BJ (cell line): ENCODE measurements at places on chromosomes 1 and 21.

GRCh38 chr1:229803626-229804217, 177.7 kb downstream of the URB2 start:
- no peak for DNase-seq

DNA sequence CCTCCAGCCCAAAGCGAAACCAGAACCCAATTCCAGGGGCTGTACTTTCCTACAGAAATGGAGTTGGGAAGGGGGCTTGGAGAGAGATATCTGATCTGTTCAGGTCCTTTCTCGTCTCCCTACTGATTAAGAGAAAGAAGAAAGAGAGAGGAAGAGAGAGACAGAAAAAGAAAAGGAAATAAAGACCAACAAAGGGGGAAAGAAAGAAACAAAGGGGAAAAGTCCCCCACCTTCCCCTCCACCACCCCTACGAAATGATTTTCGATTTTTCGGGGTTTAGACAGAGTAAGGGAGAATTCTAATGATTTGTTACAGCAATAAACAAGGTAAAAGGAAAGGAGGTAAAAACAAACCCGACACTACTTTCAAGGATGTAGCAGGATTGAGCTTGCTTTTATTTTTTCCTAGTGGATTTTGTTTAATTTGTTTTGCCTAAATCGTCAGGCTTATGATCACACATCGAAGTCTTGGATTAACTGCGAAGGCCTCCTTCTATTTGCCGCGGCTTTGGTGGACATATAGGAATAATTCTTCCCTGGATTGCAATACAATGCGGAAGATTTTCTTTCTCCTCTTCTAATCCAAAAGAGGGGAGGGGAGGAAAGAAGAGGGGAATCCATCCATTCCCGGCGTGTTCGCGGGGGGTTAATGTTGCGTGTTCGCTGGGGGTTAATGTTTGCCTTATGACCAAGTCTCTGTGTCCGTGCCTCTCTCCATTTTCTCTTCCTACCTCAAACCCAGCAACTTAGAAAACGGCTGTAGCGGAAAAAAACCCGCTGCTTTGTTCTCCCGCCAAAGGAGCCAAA, 1.9 kb downstream of the TAL1 start:
- DNase-seq: no peak

- no peak for DNase-seq
Observed at GRCh38 chr21:31136891-31137290, 98.6 kb upstream of the KRTAP19-8 start.

DNA sequence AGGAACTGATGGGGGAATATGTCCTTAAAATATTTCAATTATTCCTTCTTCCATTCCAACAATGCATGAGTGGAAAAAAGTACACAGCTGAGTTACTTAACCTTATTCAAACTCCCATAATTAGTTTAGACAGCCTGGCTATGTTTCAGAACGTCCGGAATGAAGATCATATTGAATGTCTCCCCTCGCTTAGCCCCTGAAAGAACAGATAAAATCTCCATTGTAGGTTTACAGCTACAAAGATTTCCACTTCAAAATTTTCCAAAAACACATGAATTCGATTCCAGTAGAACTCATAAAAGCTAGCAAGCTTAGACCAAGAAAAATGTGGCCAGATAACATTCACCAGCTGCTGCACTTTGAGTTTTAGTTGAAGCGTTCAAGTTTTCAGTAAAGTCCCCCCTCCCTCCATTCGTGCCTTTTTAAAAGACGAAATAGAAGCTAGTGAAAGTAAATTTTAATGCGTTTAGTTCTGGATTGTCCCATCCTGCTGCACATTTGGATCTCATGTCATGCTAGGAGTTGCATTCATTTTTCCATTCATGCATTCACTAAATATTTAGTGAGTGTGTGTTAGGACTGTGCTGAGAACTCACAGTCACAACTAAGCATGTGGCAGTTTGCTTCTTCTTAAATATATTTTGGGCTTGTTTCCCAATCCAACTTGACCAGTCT, 29.4 kb upstream of the SSX2IP start:
- peak; percentile 88 for DNase-seq

DNA sequence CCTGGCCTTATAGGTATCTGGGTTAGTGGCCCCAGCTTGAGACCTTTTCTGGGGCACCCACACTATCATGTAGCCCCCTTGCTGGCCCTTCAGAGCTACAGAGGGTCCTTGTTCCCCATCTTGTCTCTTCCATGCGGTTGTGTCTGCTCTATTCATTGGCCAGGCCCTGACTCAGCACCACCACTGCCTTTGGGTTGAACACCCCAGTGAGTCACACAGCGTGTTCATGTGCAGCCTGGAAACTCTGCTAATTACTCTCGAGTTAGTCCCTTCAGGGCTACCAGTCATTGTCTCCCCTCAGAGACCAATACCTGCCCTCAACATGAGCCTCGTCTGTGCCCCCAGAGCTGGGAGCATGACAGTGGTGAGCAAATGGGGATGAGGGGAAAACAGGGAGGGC, 28.2 kb upstream of the IKBKE start:
- DNase-seq: no peak

DNA sequence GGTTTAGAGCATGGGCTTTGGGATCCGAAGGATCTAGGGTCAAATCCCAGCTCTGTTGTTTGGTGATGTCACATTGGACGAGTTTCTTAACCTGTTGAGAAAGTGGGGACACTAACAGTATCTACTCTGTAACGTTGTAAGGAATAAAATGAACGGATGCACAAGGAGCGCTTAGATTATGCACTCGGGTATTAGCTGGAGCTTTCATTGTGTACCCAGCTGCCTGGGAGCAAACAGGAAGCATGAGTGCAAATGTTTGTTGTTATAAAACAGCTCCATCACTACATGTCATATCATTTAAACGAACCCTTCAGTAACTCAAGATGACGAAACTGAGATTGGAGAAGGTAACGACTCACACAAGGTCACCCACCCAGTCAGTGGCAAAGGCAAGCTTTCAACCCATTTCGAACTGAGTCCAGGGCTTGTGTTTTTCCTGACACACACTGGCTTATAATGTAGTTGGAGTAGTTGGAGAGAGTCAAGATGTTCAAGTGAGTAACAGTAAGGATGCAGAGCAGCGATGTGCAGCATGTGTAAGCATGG, 16.2 kb upstream of the SLC6A17 start:
- no peak for DNase-seq

GRCh38 chr1:31669786-31670592, 25.3 kb upstream of the PEF1 start:
- DNase-seq: no peak

GRCh38 chr1:21754583-21754982, 28.4 kb downstream of the USP48 start:
- DNase-seq: no peak

DNA sequence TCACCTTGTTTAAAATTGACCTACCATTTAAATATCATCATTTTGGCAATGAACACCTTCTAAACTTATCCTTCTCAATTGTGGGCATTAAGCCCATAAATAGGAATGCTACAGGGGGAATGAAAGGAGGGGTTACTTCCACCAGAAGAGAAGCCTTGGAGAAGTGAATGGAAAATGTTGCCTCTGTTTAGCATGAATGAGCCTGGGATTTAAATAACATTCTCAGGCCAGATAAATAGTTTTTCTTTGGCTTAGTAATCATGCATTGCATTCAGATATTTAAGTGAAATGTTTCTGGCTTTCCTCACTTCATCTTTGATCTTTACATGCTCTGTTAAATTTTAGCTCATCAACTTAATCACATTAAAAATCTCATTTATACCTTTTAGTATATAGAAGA, 284.3 kb upstream of the FMN2 start:
- DNase-seq: no peak

- DNase-seq: no peak
Observed at GRCh38 chr1:245875581-245876261, 631.4 kb downstream of the SMYD3 start.

GRCh38 chr1:115302390-115302961, 35.6 kb downstream of the NGF start:
- DNase-seq: peak; percentile 91

DNA sequence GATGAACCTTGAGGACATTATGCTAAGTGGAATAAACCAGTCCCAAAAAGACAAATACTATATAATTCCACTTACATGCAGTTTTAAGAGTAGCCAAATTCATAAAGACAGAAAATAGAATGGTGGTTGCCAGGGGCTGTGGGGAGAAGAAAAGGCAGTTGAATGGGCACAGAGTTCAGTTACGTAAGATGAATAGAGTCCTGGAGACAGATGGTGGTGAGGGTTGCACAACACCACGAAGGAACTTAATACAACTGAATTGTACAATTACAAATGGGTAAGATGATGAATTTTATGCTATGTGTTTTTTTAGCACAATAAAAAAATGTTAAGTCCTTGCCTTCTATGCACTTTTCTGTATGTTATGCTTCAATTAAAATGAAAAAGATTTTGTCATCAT, 66.6 kb downstream of the CD34 start:
- DNase-seq: no peak

DNA sequence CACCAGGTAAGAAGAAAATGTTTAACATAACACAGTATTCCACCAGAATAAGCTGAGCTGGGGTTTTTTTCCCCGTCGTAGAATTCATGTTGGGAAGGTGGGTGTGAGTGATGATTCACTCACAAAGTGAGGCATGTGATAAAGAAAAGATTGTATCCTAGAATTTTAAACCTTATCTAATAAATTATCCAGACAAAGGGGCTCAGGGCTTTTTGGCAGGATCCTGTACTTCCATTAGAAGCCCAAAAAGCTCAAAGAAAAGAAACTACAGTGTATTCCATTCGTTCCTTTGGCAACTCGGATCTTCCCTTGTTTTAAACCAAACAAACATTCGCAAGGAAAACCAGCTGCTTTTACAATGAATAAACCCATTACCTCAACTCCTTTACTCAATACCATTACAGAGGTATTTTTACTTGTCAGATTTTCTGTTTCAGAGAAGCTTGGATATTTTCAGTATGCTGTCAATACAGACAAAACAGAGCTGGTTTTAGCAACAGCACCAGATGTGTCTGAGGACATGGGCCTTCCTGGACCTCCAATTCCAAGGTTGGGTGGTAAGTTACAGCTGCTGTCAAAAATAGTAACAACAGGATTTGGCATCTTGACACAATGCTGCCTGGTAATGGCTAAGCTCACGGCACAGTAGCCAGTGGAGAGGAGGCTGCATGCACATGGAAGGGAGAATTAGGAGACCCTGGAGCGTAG, 159.9 kb upstream of the RUNX1 start:
- DNase-seq: no peak

DNA sequence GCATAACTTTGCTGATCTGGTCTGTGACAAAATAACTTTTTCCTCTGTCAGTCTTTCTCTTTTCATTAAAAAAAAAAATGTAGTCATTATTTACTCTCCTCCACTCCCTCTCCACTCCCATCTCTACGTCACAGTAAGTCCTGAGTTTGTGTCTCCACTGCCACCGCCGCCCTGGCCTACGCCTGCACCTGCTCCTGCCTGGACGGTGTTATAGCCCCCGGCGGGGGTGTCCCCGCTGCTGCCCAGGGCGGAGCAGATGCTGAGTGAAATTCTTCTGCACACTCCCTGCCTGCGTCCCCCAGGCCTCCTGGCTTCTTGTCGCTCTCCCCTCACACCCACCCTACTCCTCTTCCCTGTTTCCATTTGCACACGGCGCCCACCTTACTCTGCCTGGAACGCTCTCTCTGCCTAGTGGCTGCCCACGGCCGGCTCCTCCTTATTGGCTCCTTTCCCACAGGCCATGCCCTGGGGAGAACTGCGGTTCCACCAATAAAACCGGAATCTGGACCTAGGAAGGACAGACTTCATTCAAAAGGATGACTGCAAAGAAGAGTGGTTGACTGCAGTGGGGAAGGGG, 55.2 kb upstream of the C1orf174 start:
- DNase-seq: no peak

GRCh38 chr1:24830680-24831272, 85.5 kb downstream of the CLIC4 start:
- DNase-seq: peak; percentile 20

GRCh38 chr1:175628548-175629317, 114.7 kb downstream of the TNR start:
- DNase-seq: no peak

DNA sequence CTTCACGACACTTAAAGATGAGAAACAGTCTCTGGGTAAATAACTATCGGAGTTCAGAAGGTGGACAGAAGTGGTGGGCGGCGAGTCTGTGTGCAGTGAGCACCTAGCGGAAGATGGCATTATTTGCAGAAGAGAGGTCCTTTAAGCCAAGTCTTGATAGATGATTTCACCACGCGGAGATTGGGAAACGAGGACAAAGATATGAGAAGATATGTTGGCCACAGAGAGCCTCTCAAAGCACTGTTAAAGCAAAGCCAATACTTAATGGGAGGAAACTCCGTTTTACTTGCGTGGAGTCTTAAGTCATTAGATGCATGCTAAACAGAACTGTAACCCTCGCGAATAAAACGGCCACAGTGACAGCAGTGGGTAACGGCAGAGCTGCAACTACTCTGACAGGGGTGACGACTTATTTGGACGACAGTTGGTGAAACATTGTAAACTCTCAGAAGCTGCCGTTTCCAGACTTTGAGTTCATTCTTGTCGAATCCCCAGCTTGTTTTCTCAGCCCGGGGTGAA, 577 bp upstream of the CEP350 start:
- DNase-seq: no peak

- DNase-seq: peak; percentile 94
Observed at GRCh38 chr1:246769306-246769705, 45.1 kb downstream of the SCCPDH start.

DNA sequence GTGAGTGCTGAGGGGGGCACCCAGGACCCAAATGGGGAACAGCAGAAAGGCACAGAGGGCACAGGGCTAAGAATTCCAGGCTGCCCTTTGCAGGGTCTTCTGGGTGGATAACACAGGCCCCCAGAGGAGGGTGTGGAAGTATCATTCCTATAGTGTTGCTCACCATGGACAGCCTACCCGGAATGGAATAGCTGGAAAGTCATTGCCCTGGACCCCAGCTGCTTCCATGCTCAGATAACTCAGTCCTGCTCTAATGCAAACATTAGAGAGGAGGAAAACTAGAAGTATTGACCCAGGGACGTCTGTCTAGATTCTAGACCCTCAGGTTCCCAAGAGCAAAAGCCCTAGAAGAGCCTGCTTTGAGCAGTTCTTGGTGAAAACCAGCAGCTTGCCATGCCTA, 24.7 kb downstream of the SLC6A17 start:
- no peak for DNase-seq

- no peak for DNase-seq
Observed at GRCh38 chr1:248373761-248374160, 1.8 kb upstream of the OR2T6 start.

DNA sequence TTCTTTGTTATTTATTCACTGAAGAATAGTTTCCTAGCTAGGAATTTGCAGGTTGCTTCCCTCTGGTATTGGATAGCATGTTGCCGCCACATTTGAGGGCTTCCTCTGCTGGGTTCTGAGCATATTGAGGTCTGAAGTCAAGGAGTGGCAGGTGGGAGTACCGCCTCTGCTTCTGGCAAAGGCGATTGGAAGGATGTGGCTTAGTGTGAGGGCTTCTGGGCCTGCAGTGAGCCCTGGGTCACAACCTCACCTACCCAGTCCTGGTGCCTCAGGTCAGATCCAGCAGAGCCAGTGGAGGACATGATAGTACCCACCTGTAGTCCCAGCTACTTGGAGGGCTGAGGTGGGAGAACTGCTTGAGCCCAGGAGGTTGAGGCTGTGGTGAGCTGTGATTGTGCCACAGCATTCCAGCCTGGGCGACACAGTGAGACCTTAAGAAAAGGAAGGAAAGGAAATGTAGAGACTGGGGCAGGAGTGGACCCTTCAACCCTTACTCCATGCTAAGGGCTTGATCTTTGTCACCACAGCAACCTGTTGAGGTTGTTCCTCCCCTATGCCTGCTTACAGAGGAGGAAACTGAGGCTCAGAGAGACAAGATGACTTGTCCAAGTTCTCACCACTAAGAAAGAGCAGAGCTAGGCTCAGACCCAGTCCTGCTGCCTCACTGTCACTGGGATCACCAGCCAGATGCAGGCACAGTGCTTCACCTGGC, 22.8 kb downstream of the A3GALT2 start:
- no peak for DNase-seq
